ENCODE measurements at places on chromosomes 5 and 9.

- DNase-seq: peak; percentile 78
Measured at GRCh38 chr5:59358005-59358861, 535.3 kb downstream of the PDE4D start.

DNA sequence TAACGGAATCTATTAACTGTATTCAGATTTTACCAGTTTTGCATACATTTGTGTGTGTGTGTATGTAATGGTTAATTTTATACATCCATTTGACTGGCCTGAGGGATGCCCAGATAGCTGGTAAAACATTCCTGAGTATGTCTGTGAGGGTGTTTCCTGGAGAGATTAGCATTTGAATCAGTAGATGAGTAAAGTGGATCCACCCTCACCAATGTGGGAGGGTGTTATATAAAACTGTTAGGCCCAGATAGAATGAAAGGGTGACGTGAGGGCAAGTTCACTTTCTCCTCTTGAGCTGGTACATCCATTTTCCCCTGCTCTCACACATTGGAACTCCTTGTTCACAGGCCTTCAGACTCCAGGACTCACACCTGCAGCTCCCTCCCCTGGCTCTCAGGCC lies 88.7 kb downstream of the EMB start:
- DNase-seq: no peak

DNA sequence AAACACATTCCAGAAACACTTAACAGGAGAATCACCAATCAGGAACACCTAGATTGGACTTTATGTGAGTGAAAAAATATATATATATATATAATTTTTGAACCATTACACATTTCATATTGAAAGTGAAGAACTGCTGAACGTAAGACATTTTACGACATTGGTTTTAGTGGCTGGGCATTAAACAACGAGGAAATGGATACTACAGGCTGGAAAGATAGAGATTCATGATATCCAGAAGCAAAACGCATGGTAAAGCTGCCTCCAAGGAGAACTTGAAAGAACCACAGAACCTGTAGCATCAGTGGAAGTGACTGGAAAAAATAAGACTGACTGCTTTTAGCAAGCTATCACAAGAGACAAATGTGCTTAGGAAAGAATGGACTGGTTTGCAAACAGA lies 13.2 kb upstream of the NDUFS4 start:
- DNase-seq: no peak

DNA sequence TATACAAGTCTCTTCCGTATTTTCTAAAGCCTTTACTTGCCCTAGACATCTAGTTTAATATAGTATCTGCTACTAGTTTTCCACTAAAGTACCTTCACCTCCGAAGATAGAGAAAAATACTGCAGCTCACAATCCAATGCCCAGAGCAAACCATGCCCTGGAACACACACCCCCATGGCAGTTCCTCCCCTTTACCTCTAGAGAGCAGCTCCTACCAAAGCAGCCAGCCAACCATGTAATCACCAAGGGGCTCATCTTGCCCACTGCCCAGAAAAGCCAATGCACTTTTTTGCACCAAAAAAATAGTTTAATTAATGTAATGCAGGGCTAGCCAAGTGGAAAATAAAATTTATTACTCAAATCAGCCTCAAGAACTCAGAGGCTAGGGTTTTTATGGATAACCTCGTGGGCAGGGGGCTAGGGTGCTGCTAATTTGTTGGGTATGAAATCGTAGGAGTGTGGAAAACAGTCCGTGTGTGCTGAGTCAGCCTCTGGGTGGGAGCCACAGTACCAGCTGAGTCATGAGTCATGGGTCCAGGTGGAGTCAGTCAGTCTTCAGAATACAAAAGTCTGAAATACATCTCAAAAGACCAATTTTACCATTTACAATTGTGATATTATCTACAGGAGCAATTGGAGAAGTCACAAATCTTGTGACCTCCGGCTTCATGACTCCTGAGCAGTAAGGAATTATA lies 120.1 kb upstream of the ACO1 start:
- DNase-seq: peak; percentile 2

DNA sequence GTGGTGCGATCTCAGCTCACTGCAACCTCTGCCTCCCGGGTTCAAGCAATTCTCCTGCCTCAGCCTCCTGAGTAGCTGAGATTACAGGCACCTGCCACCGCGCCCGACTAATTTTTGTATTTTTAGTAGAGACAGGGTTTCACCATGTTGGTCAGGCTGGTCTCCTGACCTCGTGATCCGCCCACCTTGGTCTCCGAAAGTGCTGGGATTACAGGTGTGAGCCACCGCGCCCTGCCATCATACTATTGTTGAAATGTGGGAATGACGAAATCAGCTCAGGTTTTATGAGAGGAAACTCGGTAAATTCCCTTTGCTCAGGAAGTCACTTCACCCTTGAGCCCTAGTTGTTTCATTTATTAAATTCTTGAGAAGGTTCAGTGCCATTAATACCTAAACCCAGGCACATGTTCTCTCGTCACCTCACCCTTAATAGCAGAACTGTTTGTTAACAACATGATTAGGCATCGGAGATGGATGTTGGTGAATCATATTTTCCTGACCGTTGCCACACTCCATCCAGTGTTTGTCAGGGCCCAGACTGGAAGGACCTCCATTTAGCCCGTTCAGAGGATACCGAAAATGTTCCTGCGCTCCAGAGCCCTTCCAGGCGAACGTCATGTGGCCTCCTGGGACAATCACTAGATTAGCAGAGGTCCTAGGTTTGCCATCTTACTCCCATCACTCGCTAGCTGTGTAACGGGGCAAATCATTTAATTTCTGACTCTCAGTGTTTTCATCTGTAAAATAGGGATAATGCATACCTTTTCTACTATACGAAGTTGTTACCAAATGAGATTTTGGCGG lies 20.0 kb upstream of the CREBRF start:
- no peak for DNase-seq

- no peak for DNase-seq
Measured at GRCh38 chr9:136621734-136622093, 41.0 kb upstream of the EGFL7 start.

GRCh38 chr9:15300218-15300617 lies 6.8 kb downstream of the TTC39B start:
- peak; percentile 47 for DNase-seq

DNA sequence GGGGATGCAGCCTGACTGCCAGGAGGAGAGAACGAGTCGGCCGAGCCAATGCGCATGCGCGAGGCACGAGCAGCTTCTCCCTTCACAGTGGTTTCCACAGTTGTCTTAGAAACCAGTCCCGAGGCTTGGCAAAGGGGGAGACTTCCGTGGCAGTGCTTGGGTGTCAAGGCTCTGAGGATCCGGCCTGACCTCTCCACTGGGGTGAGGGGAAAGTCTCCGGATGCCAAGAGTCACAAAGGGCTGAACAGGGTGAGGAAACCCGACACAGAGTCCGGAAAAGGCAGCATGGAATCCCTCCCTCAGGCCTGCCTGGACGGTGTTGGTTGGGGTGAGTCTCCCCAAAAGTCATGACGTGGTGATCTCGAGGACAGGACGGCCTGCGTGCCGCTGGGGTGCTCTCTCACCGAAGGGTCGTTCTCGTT lies 475.5 kb downstream of the SPATA31A7 start:
- DNase-seq: no peak

DNA sequence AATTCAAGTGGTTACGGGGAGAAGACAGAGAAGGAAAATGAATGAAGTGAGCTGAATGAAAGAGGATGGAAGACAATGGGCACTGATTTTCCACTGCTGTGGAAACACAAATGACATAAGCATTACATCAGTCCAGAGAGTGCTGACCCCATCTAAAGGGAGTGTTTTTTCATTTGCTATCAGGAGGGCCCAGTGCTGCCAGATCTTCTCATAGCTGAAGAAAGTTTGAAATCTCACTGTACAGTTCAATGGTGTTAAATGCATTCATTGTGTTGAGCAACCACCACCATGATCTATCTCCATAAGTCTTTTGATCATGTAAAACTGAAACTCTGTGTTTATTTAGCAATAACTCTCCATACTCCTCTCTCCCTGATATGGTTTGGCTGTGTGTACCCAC lies 41.5 kb upstream of the STARD4 start:
- DNase-seq: peak; percentile 56

DNA sequence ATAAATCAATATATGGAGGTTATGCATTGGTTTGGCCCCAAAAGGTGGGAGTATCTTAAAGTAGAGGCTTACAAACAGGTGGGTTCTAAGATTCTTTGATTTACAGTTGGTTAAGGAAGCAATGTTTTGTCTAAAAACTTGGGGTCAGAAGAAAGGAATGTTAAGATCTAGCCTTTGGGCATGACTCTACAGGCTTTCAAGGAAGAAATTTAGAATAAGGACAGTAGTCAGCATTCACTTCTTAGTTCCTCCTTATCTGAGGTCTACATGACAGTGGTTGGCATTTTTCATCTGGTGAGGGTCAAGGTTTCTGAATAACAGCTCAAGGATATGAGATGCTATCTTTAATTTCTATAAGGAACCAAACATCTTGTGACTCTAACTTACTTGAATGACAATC lies 122.8 kb downstream of the CAMK4 start:
- no peak for DNase-seq

- no peak for DNase-seq
Measured at GRCh38 chr9:76900884-76901440, 5.0 kb downstream of the PRUNE2 start.

- DNase-seq: no peak
Measured at GRCh38 chr5:67887748-67888161, 327.8 kb upstream of the PIK3R1 start.

DNA sequence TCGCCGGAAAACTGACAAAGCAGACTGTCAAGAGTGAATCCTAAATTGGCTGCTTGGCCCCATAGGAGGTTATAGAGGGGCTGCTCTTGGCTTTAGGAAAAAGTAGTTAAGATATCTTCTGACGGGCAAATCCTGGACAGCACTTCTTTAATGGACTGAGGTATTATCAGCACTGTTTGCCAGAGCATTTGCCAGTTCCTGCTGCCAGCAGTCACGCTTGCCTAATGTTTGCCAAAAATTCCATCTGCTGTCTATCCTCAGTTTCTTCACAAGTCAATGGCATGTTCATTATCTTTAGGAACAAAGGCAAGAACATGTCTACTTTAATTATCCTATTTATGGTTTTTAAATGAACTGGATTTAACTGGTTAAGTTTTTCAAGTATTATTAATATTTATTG lies 25.8 kb upstream of the SREK1 start:
- DNase-seq: no peak

All from amniotic epithelial cell (primary cell).